Cardiac fibroblast (primary cell): ENCODE measurements at places on chromosomes 2 and 18.
A peak's percentile ranks its signal among the peaks of the same experiment; 100 is the strongest.

DNA sequence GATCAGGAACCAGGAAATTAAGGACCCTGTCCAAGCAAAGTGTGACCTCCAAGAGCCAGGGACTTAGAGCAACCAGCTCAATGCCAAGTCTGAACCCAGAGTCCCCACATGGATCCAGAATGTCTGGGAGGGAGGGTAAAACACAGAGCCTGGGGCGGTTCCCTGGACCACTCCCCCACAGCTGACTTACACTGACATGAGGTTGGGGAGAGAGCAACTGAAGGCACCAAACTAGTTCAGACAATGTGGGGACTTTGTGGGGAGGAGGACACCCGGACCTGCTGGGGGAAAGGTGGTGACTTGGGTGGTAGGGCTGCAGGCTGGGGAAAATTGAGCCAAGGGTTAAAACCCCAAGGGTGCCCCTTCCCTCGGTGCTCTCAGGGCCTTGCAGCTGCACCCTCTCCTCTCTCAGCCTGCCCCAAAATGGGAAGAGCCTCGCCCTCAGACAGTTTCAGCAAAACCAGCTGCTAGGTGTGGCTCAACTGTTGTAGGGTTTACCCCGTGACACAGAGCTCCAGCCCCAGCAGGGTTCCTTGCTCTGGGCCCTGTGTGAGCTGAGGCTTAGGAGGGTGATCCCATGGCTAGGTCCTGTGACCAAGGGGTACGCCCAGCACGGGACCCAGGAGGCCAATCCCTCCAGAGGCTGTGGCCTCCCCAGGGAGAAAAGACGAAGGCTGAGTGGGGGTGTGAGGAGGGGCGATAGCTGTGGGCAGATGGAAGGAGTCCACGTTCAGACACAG is 28.6 kb downstream of the MARCO start:
- no peak for DNase-seq

DNA sequence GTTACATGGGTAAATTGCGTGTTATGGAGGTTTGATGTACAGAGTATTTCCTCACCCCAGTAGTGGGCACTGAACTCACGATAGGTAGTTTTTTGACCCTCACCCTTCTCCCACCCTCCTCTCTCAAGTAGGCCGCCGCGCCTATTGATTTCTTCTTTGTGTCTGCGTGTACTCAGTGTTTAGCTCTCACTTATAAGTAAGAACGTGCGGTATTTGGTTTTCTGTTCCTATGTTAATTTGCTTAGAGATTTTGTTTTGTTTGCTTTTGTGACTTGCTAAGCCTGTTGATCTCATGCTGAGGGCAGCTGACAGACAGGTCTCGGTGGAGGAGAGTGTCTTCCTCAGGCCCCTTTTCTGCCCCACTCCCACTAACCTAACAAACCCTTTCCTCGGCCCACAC is 36.2 kb downstream of the ACOXL start:
- DNase-seq, result no peak

DNA sequence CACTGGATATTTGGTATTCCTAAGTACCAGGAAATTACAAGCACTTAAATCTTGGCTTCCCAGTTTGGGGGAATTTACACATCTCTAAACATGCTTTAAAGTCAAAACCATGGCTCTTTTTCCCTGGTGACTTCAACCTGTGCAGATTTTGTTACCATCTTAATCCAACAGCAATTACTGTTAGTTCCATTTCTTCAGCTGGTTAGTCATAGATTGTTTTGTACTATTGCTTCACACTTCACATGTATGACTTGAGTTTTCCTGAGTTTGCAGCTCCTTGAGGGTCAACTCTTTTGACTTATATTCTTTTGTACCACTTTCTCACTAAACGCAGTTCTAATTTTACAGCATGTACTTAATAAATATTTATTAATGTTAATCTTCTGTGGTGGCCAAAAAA is 203.4 kb upstream of the RND3 start:
- peak; percentile 68 for DNase-seq

- peak; percentile 68 for DNase-seq
Observed at GRCh38 chr2:229501051-229501794, 213.1 kb downstream of the DNER start.

DNA sequence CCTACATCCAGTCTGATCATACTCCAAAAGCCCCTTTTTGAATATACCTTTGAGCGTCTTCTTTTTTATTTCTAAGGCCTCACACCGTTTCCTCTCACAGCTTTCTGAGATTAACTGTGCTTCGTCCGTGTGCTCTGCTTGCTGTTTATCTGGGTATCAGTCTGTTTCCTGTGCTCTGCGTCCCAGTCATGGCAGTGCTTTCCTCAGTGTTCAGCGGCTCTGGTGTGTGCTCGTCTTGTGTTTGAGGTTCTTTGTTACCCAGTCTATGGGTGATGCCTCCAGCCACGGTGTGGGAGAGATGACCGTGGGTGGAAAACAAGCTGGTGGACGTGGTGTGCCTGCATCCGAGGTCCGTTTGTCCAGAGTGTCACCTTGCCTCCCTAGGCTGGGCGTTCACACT is 33.6 kb upstream of the BIN1 start:
- DNase-seq, result no peak

GRCh38 chr18:555705-556457 is 24.3 kb upstream of the CETN1 start:
- DNase-seq, result peak; percentile 9

DNA sequence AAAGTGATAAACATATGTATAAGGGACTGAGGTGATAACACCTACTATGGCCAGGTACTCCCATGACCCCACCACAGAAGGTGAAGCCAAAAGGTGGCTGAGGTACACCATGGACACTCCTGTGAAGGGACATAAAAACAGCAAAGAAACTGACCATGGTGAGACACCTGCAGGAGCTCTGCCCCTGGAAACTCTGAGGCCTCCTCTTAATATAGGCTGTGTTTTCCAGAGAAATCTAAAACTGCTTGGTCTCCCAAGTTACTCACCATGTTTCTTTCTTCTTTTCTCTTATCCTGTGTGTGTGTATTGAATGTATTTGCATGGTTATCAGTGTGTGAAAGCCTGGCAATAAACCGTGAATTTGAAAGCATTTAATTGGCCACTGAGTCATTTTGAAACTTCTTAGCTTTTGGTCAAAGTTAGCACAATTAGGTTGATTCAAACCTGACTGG is 739.3 kb upstream of the GCFC2 start:
- no peak for DNase-seq

GRCh38 chr2:69642709-69643601 is 584 bp downstream of the AAK1 start:
- peak; percentile 69 for DNase-seq

DNA sequence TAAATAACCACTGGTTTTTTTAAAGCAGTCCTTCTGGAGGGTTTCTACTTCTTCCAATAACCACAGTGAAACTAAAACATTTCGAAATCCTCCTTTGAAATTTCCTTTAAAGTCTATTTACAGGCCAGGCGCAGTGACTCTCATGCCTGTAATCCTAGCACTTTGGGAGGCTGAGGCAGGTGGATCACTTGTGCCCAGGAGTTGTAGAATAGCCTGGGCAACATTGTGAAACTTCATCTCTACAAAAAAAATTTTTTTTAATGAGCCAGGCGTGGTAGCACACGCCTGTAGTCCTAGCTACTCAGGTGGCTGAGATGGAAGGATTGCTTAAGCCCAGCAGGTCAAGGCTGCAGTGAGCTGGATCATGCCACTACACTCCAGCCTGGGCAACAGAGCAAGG is 15.2 kb downstream of the KIDINS220 start:
- peak; percentile 10 for DNase-seq

DNA sequence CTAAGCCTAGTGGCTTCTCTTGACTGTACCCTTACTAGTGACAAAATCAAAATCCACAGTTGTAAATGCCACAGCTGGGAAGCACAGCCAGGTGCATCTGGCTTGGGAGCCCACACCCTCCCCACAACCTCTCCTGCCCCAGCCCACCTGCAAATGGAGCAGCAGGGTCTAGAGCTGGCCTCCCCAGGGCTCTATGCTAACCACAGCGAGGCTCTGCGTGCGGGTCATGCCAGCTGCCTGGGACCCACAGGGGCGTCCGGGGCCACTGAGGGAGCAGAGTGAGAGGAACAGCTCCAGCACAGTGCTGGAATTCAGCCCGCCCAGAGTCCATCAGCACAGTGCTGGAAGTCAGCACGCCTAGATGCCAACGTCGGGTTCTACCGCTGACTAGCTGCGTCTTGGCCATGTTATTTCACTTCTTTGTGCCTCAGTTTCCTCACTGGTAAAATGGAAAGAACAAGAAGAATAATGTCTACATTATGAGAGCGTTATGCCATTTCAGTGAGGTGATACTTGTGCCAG is 109.1 kb upstream of the ID2 start:
- no peak for DNase-seq

GRCh38 chr2:158719403-158719802 is 75.7 kb upstream of the DAPL1 start:
- DNase-seq, result no peak

GRCh38 chr2:233857511-233858141 is 3.3 kb upstream of the HJURP start:
- peak; percentile 44 for DNase-seq

GRCh38 chr2:30565851-30566358 is 118.9 kb downstream of the LCLAT1 start:
- peak; percentile 26 for DNase-seq

DNA sequence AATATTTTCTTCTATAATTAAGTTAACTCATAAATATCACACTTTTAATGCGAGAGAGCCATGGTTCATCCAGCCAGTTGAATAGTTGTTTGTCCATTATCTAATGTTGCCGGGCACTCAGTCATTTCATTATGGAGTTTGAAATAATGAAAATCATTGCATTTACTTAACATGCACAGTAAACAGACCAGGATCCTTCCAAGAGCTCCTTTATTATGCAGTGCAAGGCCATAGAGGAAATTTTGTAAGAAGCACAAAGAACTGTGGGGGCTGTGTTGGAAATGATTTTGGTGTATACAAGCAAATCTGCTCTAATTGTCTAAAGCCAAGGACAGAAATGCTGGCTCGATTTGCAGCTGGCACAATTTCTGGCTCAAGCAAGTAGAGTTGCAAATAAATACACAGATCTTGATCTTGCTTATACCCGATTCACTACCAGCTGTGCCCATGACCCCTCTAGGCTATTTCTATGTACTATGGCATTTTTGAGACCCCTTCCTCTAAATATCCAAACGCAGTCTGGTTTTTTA is 400.3 kb upstream of the HNRNPA3 start:
- DNase-seq, result no peak

- DNase-seq, result no peak
Observed at GRCh38 chr2:65746931-65747675, 314.7 kb upstream of the SPRED2 start.

DNA sequence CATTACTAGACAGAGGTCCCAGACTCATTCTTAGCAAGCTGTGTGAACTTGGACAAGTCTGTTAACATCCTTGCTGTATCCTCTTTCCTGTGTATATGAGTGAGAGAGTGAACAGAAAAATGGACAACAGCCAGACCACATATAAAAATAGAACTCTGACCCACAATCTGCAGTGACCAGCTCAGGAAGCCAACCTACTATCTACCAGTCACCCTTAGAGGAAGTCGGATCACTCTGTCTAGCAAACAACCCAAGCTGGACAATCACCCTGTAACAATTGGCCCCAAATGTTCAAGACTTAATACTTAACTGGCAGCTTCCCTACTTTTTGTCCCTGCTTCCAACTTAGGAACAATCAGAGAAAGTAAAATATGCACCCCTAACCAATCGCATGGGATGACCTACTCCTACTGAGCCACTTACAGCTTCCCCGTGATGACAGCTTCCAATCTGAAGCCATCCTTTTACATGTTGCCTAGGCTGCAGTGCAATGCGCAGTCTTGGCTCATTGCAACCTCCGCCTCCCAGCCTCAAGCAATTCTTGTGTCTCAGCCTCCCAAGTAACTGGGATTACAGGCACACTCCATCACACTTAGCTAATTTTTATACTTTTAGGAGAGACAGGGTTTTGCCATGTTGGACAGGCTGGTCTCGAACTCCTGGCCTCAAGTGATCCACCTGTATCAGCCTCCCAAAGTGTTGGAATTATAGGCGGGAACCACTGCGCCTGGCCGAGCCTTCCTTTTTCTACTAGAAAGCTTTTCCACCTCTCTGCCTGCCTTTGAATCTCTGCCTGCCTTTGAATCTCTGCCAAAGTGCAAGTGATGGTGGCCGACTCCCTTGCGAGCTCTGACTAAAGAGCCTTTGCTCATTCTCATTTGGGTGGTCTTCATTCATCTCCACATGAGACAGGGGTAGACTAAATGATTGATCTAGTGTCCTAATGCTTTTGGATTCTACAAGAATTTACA is 158.3 kb upstream of the NDUFV2 start:
- peak; percentile 69 for DNase-seq

DNA sequence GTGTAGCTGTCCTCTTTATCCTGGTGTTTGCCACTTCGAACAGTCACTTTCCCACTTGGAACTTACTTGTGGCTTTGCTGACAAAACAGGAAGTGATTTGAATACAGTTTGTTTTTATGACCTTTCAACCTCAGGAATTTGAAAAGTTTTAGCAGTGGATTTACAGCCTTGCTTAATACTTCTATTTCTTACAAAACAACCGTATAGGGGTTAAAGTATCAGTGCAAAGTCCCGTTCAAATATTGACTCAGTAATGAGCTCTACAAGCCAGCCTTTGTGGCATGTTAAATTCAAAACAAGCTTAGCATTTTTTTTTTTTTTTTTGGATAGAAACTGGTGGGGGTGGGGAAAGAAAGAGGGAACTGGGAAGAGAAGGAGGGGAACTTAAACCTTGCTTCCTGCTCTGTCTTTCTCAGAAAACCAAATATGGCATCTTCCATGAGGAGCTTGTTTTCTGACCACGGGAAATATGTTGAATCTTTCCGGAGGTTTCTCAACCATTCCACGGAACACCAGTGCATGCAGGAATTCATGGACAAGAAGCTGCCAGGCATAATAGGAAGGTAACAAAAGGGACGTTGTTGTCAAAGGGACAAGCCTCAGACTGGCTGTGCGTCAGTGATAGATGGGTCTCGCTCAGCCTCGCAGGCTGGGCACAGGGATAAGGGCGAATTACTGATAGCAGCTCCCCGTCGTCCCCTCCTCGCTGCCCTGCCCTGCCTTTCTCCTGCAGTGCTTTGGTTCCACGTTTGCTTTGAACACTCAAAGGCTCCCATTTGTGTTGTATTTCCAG is at the start of gene HNMT:
Gene HNMT, plus strand, starts transcription at position 408 of the 793 bp plus-strand sequence. Its CDS starts 19 bp downstream, at position 427.
- DNase-seq, result peak; percentile 84

GRCh38 chr2:75456111-75456510 is 104.6 kb downstream of the EVA1A start:
- DNase-seq, result no peak

DNA sequence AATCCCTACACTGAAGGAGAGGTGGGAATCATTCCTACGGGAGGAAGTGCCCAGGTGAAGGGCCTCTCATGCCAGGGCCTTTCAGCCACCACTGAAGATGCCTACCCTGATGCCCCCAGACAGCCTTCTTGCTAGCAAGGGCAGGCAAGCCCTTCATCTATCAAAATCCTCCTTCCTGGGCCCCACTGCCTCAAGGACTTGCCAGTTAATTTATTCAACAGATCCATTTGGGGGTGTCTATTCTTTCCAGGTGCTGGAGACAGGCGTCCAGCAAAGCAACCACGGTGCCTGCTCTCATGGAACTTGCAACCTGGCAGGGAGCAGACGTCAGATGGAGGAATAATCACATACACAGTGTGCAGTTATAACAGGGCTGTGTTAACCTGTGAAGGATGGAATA is 95.5 kb downstream of the GYPC start:
- no peak for DNase-seq

- no peak for DNase-seq
Observed at GRCh38 chr2:83063933-83064332, 1395.1 kb downstream of the SUCLG1 start.

- DNase-seq, result peak; percentile 11
Observed at GRCh38 chr2:44897406-44897805, 44.1 kb upstream of the SIX3 start.
